ENCODE measurements at places on chromosomes 7 and 10.

- DNase-seq: no peak
These were observed 6.7 kb downstream of the ZNF518A start for GRCh38 chr10:96136810-96137209.

GRCh38 chr7:39293056-39293823, 273.0 kb upstream of the YAE1 start:
- DNase-seq: no peak

- no peak for DNase-seq
These were observed 2.8 kb downstream of the CLCN1 start for GRCh38 chr7:143318661-143319060.

DNA sequence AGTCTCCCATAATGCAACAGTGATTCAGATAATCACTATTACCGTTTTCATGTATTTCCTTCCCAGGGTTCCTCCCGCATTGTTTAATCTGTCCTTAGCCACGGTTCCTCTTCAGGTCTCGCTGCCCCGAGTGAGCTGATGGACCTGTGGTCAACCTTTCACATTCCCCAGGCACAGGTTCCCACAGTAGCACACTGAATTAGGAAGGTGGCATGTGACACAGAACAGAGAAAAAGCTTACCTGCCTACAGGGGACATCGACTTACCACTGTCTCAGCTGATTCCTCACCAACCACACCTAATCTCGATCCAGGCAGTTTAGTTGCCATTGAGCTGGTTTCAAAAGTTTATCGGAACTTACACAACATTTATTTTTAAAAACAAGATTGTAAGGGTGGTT, 72.2 kb downstream of the MTURN start:
- DNase-seq: no peak

GRCh38 chr10:6091630-6092029, 2.8 kb downstream of the RBM17 start:
- DNase-seq: no peak

GRCh38 chr7:25282194-25282593, 53.9 kb upstream of the NPVF start:
- no peak for DNase-seq

DNA sequence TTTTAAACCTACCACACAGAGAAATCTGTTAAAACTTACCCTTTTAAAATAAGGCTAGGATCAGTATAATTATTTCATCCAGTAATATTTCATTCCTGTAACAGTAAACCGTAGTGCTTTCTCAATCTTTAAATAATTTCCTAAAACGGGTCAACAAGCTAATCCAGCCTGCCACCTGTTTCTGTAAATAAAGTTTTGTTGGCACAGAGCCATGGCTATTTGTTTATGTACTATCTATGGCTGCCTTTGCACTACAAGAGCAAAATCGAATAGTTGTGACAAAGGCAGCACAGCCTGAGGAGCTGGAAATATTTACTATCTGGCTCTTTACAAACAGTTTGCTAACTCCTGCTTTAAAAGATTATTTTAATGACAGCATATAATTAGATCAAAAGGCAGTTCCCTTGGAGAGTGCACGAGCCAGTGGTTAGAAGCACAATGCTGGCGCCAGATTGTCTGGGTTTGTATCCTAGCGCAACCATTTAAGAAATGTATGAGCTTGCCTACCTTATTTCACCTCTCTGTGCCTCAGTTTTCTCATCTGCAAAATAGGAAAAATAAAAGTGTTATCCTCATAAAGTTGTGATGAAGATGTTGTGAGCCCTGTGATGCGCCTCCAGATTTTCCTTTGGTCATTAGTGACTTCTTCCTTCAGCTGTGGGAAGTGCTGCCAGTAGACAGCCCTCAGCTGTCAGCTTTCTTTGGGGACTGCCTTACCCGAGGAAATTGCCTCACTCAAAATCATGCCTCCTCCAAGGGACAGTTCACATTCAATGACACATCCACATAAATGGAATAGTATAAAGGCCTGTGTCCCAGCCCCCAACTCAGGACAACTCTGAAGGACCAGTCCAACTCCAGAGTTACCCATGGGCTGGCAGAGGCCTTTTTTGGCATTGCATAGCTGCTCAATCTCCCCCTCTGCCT, 11.8 kb upstream of the MIOS start:
- DNase-seq: no peak

All from stimulated activated CD8-positive, alpha-beta memory T cell treated with anti-CD3 and anti-CD28 coated beads, Interleukin-4, amount 100 ng/mL, for 4 hours (primary cell).